GM13977 (cell line): ENCODE measurements at places on chromosomes 7 and 10.

GRCh38 chr10:124534231-124534798, 72.7 kb downstream of the LHPP start:
- peak; percentile 57 for DNase-seq

DNA sequence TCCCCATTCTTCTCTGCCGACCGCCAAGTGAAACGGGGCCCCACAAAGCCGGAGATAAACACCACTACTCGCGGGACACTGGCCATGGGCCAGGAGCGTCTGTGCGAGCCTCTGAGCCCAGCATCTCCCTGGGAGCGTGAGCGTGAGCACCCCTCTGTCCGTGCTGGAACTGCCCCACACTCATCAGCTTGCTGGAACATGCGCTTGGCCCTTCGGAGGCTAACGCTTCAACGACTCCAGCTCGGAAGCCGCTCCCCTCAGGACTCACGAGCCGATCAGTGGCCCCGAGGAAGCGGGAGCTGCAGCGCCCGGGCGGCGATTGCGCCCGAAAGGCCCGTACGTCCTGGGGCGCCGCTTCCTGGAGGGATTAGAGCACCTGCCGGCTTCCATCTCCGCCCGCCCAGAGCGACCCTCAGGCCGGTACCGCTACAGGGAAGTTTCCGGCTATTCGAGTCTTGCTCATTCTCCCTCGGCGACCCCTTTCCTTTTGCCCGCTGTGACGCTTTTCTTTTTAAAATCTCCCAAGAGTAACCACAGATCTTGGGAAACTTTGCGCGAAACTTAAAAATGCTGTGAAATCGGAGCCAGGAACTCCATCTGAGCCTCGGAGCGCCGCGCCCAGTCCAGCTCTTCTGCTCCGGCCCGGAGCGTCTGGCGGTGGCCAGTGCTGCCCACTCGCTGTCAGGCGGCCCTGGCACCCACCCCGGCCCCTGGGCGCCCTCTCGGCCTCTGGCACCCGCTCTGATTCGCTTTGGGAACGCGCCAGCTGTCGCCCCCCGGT, 1.0 kb downstream of the TLL2 start:
- peak; percentile 47 for DNase-seq

GRCh38 chr7:135729230-135729629, 1.2 kb upstream of the SLC13A4 start:
- no peak for DNase-seq

DNA sequence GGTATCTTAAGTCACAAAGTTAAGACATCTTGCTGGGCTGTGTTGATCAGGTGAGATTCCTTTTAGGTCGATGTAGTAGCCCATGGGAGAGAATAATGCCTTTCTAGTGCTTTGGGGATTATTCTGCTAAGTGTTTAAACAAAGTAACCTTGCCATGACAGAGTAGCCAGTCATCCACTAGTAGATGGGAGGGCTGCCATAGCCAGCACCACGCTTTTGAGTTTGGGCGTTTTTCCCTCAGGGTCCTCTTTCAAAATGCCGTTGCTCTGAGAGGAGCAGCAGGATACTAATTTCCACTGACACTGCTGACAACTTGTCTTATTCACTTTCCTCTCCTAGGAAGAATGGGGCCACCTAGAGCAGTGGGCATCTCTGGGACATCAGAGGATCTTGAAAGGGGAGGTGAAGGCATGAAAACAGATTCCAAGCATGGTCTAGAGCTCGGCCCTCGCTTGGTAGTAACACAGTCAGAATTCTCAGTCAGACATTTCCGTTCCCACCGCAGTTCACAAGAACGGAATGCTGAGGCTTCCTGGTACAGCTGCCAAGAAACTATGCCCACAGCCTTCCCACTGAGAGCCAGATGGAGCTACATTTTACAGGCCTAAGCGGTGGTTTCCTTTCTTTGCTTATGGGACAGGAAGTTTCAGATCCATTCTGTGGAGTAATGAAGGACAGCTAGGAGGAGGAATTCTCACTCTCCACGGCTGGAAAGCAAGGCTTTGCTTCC, 15.3 kb upstream of the RSU1 start:
- DNase-seq: no peak

- no peak for DNase-seq
These were observed 242.5 kb downstream of the ELMO1 start for GRCh38 chr7:37206192-37206591.

DNA sequence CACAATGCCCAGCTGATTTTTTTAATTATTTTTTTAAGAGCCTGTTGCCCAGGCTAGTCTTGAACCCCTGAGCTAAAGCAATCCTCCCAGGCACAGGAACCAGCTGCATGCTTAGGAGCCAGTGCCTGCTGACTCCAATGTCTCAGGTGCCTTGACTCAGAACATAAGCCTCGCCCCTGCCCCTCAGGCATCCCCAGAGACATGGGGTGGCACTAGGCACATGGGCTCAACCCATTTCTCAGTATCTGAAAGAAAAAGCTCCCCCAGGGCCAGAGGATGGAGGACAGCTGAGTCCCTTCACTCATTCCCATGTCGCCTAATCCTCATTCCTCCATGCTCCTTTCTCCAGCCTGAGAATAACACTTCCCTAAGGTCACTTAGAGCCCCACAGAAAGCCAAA, 39.1 kb downstream of the KCNH2 start:
- no peak for DNase-seq

GRCh38 chr7:69282946-69283345, 315.3 kb upstream of the AUTS2 start:
- DNase-seq: no peak

GRCh38 chr10:108556186-108556585, 1367.1 kb downstream of the XPNPEP1 start:
- no peak for DNase-seq

- DNase-seq: peak; percentile 76
These were observed 68.0 kb downstream of the LANCL2 start for GRCh38 chr7:55432939-55433784.

GRCh38 chr7:105691680-105692564, 110.6 kb upstream of the EFCAB10 start:
- DNase-seq: peak; percentile 35

DNA sequence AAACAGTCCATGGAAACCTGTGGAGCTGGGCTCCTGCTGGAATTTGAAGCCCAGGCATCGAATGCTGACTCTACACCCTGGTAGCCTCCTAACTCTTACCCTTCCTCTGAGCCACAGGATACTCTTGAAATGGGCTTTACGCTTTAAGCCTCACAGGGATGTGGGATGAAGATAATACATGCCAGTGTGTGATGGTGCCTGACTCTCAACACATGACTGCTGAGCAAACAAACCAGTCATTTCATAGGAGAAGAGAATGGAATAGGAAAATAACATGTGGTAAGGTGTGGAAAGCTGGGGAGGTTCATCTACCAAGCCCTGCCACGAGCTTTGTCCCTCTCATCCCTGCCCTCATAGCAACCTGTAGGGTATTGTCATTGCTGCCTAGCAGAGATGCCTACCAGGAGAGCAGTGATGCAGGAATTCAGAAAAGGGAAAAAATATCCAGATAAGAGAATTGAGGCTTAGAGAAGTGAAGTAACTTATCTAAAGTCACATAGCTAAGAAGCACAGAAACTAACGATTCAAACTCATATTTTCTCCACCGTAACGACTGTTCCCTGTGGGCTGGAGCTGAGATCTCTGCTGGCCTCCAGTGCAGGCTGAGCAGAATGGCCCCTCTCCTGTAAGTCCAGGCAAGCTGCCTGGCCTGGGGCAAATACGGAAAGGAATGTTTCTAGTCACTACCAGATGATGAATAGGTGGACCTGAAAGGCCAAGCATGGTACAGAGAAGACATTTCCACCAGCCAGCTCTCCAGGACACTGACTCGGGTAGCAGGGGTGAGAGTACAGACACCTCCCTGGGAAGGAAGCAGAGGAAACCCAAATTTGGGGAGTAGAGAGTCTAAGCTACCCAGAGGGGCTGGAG, 90.2 kb upstream of the DUSP5 start:
- no peak for DNase-seq

DNA sequence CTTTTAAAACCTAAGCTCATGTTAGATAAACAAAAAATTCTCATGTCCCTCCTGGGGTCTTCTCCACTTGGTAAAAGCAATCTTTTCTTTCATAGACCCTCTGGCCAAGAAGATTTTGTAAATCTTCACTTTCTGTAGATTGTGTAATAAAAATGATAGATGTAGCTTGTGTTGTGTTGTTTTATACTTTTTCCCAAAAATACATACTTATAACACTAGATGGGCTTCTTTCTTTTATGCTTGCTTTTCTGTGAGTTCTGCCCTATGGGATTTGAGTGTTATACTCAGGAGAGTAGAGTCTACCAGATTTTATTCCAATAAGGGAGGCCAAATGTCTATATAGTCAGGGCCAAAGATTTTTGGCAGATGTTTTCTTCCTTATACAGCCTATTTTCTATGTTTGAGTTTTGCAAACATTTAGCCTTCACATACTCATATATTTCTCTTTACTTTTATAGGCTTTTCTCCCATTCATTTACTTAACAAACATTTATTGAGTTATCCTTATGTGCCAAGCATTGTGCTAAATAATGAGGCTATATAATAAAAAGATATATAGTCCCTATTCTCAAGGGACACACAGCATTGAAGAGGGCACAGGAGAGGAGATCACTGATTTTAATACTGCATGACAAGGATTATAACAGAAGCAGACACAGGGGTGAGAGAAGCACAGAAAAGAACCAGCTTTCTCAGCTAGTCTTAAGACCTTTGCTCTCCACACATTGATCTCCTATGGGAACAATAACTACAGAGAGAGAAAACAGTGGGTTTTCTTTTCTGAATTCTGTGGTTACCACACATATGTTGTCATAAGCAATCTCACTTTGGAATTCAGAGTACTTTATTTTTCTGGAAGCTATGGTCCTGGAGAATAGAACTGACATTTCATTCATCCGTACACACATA, 58.0 kb upstream of the PNLIP start:
- no peak for DNase-seq

- peak; percentile 42 for DNase-seq
These were observed 24.7 kb upstream of the GRID1 start for GRCh38 chr10:86391236-86391840.

GRCh38 chr10:21069929-21070700, 173.0 kb upstream of the NEBL start:
- no peak for DNase-seq

GRCh38 chr10:95537542-95537927, 23.6 kb downstream of the SORBS1 start:
- no peak for DNase-seq

- DNase-seq: no peak
These were observed 161.0 kb downstream of the USP6NL start for GRCh38 chr10:11450427-11450826.

DNA sequence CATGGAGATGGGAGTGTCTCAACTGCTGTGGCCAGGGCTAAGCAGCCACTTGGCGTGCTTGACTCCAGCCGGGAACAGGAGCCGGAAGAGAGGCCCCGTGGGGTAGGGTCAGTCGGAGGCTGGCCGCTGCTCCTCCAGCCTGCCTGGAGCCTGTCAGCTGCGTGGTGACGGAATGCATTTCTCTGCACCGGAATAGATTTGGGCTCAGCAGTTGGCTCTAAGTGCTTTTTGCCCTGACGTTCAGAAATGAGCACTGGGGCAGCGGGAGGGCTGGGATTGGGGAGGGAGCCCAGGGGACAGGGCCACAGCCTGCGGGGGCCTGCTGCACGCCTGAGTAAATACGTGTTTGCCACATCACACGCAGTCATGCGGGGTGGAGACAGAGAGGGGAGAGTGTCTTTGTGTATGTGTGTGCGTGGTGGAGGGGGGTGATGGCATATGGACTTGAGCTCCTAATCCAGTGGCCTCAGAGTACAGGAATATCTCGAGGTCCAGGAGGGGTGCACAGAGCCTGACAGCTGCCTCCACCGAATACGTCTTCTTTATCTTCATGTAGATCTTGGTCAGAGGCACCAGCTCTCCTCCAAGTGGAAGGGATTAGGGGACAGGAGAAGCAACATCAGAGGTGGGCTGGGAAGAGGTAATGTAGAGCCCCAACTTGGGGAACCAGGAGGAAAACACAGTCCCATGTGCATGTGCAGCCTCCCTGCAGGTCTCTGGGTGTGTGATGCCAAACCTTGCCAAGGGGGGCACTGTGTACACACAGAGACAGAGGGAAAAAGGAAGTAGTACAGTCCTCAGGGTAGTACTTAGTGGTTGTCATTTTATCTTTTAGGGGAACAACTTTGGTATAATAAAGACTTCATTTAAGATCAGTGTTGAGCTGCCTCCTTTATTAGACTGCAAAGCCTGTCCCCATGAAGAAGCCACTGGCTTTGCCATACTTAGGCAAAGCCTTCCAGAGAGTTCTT, 151.4 kb downstream of the CDH23 start:
- DNase-seq: peak; percentile 51

- DNase-seq: no peak
These were observed 29.5 kb downstream of the SMNDC1 start for GRCh38 chr10:110275128-110275729.

GRCh38 chr10:78044699-78045098, 11.0 kb downstream of the RPS24 start:
- DNase-seq: no peak

DNA sequence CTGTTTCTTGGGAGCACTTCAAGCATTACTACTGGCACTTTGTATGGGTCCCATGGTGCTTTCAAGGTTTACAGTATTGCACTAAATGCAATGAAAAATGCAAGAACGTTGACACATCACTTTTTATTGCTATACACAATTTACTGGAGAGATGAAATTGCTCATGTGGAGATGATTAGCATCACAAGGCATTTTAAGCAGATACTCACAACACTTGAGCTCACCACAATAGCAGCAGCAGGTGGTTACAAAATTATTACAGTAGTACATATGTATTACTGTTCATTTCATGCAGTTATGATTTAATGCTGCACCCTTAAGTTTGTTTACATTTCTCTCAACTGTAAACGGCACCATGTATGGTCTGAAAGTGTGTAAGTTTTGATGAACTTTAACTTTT, 537.7 kb downstream of the GRM8 start:
- DNase-seq: no peak

- no peak for DNase-seq
These were observed 17.8 kb upstream of the ERCC6 start for GRCh38 chr10:49556723-49557122.

GRCh38 chr10:124911124-124912067, 30.5 kb upstream of the ZRANB1 start:
- DNase-seq: no peak

DNA sequence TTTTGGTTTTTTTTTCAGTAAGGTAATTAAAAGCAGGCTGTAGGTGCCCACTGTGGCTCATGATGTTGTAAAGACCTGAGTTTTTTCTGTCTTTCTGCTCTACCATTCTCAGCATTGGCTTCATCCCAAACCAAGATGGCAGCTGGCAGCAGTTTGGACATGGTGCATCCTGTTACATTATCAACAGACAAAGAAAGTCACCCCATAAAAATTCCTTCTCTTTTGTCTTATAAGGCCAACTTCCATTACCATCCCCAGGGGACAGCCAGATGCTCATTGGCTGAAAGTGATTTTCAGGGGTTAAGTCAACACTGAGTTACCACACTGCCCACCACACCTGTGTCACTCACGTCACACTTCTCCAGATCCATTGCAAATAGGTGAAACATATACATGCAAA, 558.4 kb downstream of the SDK1 start:
- no peak for DNase-seq

GRCh38 chr10:662223-662605, 27.3 kb downstream of the DIP2C start:
- DNase-seq: no peak

GRCh38 chr7:66099232-66099550, 15.5 kb upstream of the CRCP start:
- DNase-seq: no peak
